ENCODE measurements at places on chromosomes 7 and 10.
A peak's percentile ranks its signal among the peaks of the same experiment; 100 is the strongest.

DNA sequence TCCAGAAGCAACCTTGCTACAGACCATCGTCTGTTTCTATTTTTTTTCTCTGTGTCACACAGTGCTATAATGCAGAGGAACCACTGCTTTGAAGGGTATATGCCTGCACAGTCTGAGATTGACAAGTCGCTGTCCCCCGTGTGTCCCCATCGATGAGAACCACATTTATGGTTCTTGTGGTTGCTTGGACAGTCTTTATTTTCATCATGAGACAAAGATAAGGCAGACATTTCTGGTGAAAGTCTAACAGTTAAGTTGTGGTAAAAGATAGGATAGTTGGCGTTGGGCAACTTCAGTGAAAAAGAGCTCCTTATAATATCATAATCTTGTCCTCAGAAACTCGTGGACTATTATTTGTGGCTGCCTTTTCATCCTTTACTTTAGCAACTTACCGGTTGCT is 6.3 kb upstream of the AKR1E2 start:
- DNase-seq, result no peak

- DNase-seq, result peak; percentile 28
These were observed 20.4 kb upstream of the ZNF488 start for GRCh38 chr10:47404446-47404845.

DNA sequence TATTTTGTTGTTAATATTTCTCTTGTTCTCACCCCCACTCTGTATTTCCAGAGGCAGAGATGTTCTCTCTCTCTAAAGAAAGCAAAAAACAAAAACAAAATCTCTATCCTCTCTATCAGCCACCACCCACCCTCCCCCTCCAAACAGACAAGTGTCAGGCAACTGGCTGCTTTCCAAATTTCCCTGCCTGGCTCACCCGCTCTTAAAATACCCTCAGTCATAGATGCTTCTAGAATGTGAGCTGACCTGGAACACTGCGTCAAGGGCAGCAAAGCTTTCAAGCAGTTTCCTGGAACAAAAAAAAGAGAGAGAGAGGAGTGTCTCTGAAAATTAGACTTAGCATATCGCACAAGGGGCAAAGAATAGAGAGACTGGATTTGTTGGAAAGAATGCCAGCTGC is 341.0 kb upstream of the ZMIZ1 start:
- no peak for DNase-seq

GRCh38 chr7:153327683-153328082 is 568.1 kb downstream of the ACTR3B start:
- no peak for DNase-seq

- DNase-seq, result no peak
These were observed 48.9 kb upstream of the PFKFB3 start for GRCh38 chr10:6153845-6154244.

GRCh38 chr10:70188768-70189167 is 18.5 kb upstream of the SAR1A start:
- DNase-seq, result no peak

DNA sequence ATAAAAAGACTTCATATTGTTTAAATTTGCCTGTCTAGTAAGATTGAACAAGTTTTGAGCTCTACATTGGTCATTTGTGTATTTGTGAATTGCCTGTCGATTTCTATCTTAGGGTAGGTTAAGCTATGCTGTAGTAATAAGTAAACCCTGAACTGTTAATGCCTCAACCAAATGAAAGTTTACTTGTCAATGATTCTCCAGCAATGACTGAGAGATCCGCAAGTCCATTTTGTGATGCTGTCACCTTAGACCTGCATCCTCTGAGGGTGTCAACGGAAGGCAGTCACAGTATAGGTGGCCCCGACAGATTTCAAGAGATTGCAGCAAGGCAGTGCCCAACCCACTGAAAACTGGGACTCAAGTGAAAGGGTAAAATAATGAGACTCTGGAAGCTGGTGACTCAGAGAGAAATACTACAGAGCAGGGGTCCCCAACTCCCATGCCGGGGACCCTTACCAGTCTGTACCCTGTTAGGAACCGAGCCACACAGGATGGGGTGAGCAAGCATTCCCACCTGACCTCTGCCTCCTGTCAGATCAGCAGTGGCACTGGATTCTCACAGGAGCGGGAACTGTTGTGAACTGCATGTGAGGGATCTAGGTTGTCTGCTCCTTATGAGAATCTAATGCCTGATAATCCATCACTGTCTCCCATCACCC is 10.8 kb upstream of the PHYH start:
- DNase-seq, result no peak

DNA sequence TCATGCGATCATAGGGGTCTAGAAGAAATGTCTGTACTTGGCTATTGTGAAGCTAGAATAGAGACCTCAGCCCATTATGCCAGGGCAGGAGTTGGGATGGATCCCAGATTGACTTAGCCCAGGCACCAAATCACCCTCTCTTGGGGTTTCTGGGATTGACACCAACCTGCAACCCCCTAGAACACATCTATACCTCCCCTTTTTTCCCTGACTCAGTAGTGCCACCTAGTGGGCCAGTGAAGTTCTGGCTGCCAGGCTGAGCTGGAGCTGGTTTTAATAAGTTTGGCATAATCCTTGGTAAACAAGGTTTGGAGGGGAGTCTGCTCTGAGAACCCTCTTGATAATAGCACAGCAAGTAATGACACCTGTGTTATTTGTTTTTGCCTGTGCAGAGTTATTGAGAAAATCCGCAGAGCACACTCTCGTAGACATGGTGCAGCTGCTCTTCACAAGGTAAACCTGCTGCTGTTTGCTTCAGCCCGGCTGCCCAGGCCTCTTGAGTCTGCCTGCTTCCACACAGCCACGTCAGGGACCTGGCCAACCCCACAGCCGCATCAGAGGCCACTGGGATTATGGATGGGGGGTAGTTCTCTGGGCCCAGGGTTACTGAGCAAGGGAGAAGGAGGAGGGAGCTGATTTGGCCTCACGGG is 43.3 kb upstream of the NFKB2 start:
- peak; percentile 76 for DNase-seq

DNA sequence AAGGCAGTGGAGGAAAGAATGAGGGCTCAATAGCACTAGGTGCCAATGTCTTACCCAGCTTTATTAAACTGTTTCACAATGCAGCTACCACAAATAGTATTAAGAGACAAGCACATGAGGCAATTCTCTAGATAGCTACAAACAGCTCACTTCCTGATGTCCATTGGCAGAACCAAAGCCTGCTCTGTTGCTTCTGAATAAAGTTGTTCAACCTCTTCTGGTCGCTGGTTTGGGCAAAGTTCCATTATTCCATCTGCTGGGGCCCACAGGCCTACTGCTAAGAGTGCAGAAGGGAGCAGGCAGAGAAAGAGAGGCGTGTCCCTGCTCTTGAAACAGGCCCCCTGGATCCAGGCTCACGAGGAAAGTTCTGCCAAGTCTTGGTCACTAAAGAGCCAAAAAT is 173.9 kb downstream of the ZNF438 start:
- DNase-seq, result no peak

DNA sequence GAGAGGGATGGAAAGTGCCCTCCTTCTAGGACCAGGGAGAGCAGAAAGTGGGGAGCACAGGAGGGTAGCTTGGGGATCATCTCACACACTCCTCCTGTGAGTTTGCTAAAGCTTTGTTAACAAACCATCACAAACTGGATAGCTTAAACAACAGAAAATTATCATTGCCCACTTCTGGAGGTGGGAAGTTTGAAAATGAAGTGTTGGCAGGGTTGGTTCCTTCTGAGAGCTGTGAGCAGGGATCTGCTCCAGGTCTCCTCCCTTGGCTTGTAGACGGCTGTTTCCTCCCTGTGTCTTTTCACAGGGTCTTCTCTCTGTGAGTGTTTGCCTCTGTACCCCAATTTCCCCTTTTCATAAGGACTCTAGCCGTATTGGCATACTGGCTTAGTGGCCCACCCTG is 32.0 kb upstream of the CXCL12 start:
- DNase-seq, result no peak

DNA sequence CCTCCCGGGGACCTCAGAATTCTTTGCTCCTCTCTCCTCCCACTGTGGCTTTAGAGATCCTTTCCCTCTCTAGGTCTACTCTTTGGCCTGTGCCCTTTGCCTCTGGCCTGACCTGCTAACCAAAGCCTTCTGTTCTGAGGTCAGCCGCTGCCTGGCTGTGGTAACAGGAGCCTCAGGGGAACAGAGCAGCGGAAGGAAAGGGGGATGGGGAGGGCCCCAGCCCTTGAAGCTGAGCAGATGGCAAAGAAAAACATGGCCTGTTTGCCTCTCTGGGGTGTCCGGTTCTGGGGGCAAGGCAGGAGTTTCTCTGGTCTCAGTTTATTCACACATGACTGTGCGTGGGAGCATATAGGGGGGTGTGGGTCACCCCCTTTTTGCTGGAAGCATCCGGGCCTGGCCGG is 28.2 kb downstream of the COL26A1 start:
- peak; percentile 53 for DNase-seq

- no peak for DNase-seq
These were observed 922.9 kb downstream of the LRMDA start for GRCh38 chr10:76354212-76354738.

GRCh38 chr10:89981891-89982290 is 280.5 kb downstream of the KIF20B start:
- DNase-seq, result no peak

GRCh38 chr10:131245475-131246059 is 66.0 kb downstream of the TCERG1L start:
- DNase-seq, result no peak

DNA sequence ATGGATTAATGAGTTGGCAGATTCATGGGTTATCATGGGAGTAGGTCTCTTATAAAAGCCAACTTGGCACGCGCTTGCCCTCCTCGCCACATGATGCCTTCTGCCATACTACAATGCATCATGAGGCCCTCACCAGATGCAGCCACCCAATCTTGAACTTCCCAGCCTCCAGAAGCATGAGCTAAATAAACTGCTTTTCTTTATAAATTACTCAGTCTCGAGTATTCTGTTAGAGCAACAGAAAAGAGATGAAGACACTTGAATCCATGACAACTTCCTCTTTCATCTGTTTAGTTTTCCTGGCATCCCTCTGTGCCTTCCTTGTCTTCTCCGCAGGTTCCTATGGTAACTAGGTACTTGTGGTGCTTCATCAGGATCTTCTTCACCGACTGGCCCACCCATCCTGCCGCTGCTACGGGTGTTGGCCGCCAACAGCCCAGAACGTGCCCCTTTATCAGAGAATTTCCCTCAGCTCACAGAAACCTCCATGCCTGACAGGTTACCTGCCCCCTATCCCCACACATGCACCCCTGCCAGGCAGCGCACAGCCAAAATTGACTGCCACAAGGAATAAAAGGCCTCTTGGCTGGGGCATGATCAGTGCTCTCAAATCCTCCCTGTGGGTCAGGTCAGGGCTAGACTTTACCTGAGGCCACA is 28.0 kb upstream of the PPIF start:
- no peak for DNase-seq

DNA sequence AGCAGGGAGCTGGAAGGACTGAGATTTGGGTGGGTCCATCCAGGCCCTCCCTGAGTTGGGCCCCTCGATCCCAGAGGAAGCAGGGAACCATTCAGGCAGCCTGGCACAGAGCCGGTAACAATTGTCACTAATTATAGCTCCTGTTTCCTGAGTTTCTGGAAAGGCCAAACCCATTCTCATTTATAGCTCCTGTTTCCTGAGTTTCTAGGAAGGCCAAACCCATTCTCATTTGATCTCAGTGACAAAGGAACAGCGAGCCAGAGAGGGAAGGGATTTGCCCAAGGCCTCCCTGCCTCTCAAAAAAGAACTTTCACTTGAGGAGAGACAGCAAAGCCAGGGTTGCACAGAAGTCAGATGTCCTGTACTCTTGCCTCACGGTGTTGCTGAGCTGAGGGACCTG is 521.9 kb downstream of the TYW1 start:
- DNase-seq, result no peak

DNA sequence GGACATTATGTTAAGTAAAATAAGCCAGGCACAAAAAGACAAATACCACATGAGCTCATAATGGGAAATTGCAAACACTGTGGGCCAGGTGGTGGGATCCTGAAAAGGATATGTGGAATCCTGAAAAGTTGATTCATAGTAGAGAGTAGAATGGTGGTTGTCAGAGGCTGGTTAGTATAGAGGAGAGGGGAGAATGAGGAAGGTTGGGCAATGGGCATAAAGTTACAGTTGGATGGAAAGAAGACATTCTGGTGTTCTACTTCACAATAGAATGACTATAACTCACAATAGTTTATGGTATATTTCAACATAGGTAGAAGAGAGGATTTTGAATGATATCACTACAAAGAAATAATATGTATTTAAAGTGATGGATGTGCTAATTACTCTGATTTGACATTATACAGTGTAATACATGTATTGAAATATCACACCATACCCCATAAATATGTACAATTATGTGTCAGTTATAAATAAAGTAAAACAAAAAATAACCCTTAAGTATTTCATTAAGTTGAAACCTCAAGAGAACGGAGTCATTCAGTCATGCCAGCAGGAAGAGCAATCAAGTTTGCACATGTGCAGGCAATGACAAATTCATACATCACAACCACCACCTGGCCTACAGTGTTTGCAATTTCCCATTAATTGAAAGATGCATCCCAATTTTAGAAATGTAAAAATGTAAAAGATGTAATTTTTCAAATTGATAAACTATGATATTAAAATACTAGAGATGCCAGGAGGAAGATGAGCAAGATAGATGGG is 156.7 kb downstream of the MAGI2 start:
- DNase-seq, result no peak

GRCh38 chr10:23568996-23569395 is 130.1 kb downstream of the OTUD1 start:
- no peak for DNase-seq

DNA sequence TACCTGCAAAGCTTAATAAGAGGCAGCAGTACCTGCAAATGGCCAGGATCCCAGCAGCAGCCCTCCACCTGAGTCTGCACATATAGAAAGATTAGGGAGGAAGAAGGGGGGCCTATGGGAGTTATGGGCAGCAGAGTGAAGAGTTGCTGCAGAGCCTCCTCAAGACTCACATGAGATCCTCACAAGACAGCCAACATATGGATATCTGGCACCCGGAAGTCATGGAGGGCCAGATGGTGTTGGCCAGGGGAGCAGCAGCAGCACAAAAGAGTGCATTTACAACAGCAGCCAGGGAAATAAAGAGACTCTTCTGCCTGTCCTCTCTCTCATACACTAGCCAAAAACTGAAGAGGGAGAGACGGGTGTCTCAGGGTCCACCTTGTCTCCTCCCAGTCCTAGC is 4.0 kb upstream of the TAS2R40 start:
- DNase-seq, result no peak

GRCh38 chr7:1232623-1233332 is at the start of gene UNCX:
TSS of gene UNCX (plus strand) at chr7:1232872. CDS start at chr7:1233018, 146 bp downstream.
- no peak for DNase-seq

- DNase-seq, result peak; percentile 60
These were observed at the start of gene PIK3AP1 for GRCh38 chr10:96720422-96721206. TSS of gene PIK3AP1 (minus strand) at chr10:96720514. CDS start at chr10:96720394, 120 bp downstream.

- DNase-seq, result no peak
These were observed 143.8 kb upstream of the SLC13A1 start for GRCh38 chr7:123343611-123344010.

DNA sequence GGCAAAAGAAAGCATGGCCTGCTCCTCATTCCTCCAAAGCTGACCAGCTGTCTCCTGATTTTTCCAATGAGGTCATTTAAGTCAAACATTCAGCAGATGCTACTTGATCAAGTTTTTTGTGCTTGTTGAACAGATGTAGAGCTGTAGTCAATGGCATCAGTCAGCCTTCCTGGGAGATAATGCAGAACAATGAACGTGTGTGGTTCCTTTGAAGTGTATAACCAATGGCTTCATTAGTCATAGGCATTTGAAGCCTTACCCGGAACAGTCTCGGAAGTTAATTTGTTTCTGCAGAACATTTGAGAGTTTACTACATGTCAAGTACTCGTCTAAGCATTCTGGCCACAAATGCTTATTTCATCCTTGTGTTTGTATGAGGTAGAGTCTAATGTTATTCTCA is 227.1 kb downstream of the ADRA2A start:
- no peak for DNase-seq

Measured in liver (tissue), 10 donors.